ENCODE measurements at places on chromosomes 11 and 22.

GRCh38 chr11:5380740-5381342 lies 2.8 kb upstream of the OR51M1 start:
- no peak for DNase-seq

DNA sequence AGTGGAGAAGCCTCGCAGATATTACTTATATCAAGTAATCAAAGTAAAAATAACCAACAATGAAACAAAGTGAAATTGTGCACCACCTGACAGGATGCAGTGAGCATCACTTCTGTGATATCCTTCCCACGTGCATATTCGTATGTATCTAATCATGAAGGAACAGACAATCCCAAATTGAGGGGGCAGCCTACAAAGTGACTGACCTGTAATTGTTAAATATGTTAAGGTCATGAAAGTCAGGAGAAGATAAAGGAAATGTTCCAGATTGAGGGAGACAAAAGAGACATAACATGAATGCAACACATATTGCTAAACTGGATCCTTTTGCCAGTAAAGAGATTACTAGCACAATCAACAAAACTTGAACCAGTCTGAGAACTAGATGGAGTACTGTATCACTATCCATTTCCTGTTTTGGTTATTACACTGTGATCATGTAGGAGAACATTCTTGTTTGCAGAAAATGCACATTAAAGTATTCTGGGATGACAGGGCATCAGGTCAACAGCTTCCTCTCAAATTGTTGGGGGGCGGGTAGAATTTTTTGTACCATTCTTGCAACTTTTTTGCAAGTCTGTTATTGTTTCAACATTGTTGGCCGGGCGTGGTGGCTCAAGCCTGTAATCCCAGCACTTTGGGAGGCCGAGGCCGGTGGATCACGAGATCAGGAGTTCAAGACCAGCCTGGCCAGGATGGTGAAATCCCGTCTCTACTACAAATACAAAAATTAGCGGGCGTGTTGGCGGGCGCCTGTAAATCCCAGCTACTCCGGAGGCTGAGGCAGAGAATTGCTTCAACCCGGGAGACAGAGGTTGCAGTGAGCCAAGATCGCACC lies 2.0 kb downstream of the SBF2 start:
- no peak for DNase-seq

DNA sequence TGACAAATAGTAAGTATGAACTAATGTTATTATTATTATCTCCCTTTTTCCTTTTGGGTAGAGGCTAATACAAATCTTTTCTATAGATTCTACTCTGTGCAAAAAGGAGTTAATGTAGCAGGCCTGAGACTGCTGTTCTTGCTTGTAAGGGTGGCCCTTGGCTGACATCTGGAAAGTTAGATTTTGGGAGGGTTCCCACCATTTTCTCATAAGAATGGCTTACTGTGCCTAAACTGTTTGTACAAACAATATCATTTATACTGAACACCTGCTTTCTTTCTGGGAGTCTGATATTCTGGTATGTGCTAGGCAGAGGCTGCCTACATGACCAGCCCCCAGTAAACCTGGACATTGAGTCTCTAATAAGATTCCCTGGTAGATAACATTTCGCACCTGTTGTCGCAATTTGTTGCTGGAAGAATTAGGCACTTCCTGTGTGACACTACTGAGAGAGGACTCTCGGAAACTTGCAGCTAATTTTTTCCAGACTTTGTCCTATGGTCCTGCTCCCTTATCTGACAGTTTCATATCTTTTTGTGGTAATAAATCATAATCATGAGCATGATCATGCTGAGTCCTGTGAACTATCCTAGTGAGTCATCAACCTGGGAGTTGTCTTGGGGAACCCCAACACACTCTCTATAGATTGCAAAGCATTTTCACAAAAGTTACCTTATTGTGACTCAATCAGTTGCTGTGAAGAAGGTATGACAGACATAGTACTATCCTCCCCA lies 257.7 kb upstream of the CCDC90B start:
- no peak for DNase-seq

DNA sequence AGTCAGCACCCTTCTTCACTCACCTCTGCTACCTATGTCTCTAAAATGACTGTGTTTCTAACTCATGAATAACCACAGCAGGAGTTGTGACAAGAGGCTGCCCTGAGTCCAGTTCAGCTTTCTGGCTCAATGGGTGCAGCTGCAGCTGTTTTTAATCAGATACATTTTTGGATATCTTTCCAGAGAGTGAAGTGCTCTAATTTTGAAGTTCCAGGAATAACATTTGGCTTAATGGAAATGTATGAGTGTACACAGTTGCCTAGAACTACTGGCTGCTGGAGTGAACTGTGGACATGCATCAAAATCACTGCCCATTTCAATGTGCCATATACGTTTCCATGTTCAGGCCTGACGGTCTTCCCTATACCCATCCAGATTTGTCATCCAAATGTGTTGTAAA lies 769.5 kb upstream of the ANO3 start:
- DNase-seq: no peak

- no peak for DNase-seq
Measured at GRCh38 chr11:30956751-30957150, 370.6 kb upstream of the MPPED2 start.

DNA sequence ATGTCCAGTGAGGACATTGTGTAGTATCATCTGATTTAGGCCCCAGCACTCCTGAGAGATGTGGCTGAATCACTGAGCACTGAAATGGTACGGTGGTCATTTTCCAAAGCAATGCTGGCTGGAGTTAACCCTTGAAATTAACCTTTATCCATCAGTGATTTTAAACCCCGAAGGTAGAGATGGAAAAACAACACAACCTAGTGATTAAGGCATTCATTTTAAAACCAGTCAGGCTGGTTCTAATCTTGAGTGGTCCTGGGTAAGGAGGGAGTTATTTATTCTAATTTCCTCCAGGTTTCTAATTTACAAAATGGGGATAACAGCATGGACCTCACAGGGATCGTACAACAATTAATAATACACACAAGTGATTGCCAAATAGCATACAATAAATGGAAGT lies 6.6 kb upstream of the CSNK2A3 start:
- no peak for DNase-seq

DNA sequence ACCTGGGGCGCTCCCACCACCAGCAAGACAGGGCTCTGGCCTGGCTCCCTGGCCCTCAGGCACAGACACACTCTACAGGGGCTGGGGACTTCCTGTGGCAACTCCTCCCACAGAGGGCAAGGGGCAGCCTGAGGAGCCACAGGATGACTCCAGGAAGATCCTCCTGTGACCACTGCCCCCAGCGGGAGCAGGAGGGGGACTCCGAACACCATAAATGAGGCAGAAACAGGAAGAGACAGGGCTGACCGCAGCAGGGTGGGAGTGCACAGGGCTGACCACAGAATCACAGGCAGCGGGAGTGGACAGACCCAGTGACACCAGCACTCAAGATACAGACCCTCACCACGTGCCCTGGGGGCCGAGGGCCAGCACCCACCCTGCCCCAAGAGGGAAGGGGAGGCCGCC lies 10.8 kb downstream of the ARAP1 start:
- DNase-seq: no peak

- no peak for DNase-seq
Measured at GRCh38 chr11:78350646-78351165, 66.9 kb downstream of the GAB2 start.

DNA sequence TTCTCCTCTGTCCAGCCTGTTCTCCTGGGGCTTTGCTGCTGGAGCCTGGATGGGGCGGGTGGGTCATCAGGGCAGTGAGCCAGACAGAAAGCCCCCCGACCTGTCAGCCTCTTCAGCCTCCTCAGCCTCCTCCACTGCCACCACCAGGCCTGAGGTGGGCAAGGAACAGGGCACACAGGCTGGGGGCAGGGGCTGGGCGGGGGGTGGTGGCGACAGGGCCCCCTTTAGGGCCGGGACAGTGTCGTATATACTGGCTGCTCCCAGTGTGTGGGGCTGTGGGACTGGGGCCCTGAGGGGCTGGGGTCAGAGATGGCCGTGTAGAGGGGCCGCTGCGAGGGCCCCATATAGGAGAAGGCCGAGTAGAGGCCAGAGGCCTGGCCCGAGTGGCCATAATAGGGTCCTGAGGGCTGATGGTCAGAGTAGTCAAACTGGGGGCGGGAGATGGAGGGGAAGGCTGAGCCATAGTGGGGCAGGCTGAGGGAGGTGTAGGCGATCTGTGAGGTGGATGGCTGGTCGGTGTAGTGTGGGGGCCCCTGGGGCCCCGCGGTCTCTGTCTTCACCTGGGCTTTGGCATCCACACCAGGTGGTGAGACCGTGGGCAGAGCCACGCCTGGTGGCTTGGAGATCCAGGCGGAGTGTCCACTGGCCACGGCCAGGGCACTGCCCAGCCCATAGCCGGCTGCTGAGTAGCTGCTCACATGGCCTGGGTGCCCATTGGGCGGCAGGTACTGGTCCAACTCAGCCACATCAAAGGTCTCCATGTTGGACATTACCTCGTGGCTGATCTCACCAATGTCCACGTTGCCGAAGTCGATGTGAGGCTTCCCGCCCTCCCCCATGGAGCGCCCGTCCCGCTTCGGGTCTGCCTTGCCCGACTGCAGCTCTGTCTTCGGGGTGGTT lies 10.8 kb downstream of the SOX10 start:
- DNase-seq: no peak

DNA sequence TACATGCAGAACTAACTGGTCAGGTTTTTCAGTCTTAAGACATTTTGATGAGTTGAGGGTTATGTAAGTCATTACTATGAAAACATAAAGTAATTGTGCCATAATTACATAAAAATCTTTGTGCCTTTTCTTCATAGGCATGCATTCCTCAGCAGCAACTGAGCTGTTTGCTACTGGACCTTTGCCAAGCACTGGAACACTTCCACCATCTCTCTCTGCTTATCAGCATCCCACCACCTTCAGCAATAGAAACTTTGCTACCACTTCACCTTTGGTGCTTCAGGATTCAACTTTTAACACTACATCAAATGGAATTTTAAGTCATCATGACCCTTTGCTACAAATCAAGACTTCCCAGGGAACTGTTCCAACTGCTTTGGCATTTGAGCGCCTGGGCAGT lies 39.0 kb downstream of the QSER1 start:
- DNase-seq: no peak

DNA sequence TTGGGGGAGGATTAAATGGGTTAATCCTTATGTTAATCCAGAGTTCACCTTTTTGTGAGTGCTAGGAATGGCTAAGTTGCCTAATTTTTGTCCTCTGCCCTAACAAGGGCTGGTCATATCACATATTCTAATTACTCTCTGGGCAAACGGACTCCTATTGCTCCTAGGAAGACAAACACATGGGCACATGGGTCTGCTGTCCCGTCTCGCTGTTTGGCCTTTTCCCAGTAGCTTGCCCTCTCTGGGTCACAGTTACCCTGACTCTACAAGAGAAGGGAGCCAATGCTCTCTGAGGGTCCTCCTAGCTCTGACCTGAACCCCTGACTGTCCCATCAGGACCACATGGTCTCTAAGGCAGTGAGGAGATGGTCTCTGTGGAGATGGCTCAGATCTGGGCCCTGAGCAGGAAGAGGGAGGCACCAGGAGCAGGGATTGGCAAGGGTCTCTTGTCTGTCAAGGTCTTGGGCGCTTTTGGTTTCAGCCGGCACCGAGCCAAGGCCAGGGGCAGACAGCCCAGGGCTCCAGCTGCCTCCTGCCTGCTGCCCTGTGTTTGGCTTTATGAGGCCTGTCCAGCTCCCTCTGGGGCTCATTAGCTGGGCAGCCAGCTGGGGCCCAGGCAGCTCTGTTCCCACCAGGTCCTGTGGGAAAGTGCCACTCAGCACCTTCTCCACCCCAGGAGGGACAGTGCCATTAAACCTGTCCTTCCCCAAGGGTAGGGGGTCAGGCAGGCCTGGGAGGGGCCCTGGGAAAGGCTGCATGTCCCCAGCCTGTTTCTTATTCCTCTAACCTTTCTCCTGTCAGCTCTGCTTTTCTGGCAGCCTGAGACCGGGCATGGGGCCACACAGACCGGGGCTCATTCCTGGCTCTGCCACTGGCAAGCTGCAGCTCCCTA lies 559.9 kb downstream of the MN1 start:
- DNase-seq: no peak
